ENCODE measurements at places on chromosomes 2 and 18.

DNA sequence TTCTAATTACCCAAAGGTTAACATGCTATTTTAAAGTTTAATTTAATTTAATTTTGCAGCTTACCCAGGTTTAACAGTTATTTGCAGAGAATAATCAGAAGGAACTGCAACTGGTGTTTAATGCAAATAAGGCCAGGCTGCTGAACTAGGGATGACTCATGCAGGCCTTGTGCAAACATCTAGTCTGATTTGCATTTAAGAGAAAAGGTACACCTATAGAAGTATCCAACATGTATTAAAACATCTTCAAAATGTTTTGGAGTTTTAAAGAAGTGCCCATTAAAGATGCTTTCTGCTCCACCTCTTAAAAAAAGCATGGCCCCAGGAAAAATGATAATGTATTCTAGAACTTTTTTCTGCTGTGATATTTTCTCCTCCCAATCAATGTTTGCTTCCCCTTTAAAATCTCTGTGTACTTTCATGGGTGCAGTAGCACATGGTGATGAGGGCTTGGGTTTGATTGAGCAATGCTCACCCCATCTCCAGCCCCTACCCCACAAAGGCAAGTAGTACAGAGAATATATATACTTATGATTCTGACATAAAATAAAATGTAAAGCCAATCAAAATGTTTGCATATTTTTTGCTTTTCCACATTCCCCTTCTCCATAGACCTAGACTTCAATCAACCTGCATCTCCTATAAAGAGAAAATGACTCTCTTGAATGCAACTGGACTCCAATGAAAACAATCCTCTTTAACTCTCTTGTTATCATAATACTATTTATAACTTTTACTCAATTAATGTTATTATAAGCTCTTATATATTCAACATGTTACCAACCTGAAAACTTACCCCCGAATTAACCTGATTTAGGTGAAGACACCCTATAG lies 54.1 kb downstream of the ATP8B1 start:
- no peak for DNase-seq

DNA sequence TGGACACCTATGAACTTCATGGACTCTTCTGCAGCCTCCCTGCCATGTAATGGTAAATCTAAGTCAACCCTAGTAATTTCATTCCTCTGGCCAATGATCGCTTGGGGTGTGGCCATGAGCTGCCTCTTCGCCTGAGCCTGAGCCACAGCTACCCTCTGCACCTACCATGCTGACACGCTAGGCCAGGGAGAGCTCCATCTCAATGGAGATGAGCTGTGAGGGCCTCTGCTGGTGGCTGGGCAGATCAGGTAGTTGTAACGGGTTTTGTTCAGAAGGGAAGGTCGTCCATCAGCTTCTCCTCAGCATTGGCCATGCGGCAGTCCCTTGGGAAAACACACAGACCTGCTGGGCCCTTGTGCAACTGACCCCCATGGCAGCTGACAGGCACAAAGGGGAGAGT lies 24.4 kb downstream of the MPHOSPH10 start:
- DNase-seq, result no peak

GRCh38 chr2:240468303-240469238 lies 33.1 kb downstream of the GPC1 start:
- peak; percentile 69 for DNase-seq

- no peak for DNase-seq
These were observed 302.1 kb downstream of the ARHGAP15 start for GRCh38 chr2:143431316-143431715.

DNA sequence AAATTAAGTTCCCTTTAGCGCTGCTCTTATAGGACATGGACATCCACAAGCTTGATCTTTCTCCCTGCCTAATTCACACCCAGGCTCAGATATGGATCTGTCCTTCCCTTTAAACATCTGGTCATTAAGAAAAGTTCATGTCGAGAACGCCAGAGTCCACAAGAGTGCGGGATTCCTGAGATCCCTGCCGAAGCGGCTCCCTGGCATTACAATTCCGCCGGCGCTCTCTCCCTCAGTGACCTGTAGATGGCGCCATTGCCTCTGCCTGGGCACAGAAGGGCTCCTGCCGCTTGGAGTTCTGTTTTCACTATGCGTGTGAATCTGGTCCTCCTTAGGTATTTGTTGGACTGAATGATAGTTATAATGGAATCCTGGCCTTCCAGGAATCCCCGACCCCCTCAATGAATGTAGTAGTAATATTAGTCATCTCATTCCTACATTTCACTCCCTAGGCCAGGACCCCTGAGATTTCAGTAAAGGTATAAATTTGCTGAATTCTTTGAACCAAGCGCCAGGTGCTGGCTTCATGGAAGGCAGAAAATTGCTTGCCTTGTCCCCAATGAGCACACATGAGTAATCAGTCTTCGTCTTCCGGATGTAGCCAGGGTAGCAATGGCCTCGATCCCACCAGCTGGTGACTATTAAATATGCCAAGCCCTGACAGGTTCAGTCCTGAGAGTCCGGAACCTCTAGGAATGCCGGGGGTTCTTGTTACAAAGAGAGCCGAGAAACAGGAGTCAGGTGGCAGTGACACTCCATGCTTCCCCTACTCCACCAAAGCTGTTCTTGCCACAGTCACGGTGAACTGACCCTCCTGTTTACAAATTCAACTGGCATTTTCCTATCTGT lies 26.4 kb upstream of the CD207 start:
- DNase-seq, result peak; percentile 88

DNA sequence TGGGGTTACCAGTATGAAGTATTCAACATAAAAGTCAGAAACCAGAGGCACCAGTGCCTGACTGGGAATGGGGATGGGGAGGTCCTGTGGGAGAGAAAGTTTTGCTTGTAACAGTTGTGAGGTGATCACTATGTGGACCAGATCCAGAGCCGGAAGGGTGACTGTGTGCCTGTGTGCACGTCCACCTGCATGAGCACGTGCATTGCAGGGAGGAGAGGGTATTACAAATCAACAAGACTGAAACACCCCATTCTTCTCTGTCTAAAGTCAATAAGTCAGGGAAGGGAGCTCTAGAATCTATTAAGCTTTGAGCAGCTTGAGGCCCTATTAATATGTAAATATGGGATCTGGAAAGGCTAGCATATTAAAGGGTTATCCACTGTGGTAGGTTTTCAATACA lies 241.0 kb upstream of the ACVR2A start:
- DNase-seq, result no peak

GRCh38 chr18:25457601-25458000 lies 105.6 kb upstream of the ZNF521 start:
- no peak for DNase-seq

DNA sequence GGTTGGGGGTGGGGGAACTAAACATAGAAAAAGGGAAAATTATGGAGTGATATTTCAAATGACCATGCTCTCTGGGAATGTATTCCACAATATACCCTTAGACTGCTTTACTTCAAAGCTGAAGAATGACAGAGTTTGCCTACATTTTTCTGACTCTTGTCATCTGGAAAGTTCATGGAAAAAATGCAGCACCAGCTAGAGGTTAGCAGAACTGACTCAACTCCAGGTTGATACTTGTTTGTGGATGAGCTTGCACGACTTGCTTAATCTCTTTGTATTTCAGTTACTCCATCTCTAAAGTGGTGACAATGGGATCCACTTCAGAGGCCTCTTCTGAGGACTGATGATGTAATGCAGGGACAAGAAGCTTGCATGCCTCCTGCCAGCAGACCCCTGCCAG lies 824.0 kb upstream of the ID2 start:
- DNase-seq, result no peak

DNA sequence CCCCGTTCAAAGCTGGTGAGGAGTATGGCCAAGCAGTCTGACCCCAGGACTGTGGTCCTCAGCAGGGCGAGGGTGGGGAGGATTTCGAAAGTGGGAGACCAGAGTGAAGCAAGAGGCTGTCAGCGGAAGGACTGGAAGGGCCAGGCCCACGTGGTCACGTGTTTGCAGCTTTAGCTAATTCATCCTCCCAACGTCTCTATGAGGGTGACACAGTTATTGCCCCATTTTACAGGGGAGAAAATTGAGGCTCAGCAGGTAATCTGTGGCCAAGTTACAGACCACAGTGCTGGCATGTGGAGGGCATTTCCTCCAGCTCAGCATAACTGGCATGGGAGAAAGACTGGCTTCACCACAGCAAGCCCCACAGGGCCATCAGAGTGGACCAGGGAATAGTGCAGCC lies 45.4 kb upstream of the LTBP1 start:
- DNase-seq, result no peak

GRCh38 chr2:206432193-206433082 lies 10.9 kb upstream of the ADAM23 start:
- DNase-seq, result no peak

- DNase-seq, result no peak
These were observed 38.0 kb downstream of the ADNP2 start for GRCh38 chr18:80147037-80147417.

- no peak for DNase-seq
These were observed 206.2 kb upstream of the COPS8 start for GRCh38 chr2:236879416-236879963.

GRCh38 chr2:63743170-63743981 lies 98.3 kb upstream of the UGP2 start:
- no peak for DNase-seq

- no peak for DNase-seq
These were observed 360.3 kb downstream of the IRS1 start for GRCh38 chr2:226439337-226439736.

GRCh38 chr2:233029321-233029720 lies 3.2 kb upstream of the NEU2 start:
- no peak for DNase-seq

GRCh38 chr2:98583816-98584618 lies 24.3 kb downstream of the COA5 start:
- DNase-seq, result no peak

DNA sequence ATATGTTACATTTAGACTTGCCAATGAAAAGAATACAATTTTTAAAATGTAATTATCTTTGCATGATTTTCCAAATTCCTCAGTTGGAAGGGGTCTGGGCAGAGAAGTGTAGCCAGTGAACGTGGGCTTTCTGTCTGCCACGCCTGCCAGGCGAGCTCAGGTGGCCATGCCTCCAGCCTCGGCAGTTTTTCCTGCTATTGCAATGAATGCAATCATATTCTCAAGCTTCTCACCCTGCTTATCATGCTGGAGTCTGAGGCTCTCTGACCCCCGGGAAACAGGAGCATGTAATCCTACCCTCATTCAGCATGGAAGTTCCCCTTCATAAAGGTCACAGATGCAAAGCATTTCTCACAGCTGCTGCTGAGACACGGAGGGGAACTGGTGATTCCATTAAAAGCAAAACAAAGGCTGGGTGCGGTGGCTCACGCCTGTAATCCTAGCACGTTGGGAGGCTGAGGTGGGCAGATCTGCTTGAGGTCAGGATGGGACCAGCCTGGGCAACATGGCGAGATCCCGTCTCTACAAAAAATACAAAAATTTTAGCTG lies 154.8 kb downstream of the MBP start:
- no peak for DNase-seq

- no peak for DNase-seq
These were observed 12.5 kb downstream of the BABAM2 start for GRCh38 chr2:27903018-27903417.

DNA sequence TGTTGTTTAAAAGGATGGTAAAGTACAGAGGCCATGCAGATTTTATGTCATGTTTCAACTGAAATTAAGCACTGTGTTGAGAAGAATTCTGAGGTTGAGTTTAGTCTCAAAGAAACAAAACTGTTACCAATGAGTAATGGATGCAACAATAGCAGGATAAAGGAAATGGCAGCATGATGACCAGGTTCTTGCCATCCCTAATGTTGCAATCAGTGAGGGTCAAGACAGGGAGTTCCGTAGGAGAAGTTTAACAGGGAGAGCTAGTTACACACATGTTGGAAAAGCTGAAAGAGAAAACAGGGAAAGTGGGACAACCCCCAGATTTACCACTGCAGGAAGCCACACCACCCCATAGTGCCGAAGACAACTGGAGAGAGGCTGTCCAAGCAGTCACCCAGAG lies 343.8 kb upstream of the EPHA4 start:
- no peak for DNase-seq

GRCh38 chr2:182625814-182626213 lies 90.2 kb upstream of the DNAJC10 start:
- no peak for DNase-seq

DNA sequence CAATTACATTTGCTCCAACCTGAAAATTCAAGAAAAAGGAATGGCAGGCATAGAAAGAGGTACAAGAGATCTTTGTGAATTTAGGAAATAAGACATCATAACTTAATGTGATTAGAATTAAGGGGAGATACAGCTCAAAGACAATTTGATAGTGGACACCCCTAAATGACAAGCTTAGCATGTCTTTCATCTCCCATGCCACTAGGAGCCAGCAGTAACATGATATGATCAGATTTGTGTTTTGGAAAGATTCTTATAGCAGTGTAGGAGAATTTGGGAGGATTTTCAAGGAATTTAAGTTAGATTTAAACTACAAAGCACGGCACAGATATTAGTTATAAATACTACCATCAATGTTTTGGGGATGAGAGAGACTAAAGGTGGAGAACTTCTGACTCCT lies 340.8 kb downstream of the RDH14 start:
- DNase-seq, result no peak

GRCh38 chr18:47168913-47169312 lies 7.3 kb downstream of the IER3IP1 start:
- DNase-seq, result no peak

- peak; percentile 79 for DNase-seq
These were observed 130.5 kb upstream of the SLC1A4 start for GRCh38 chr2:64858541-64859311.

GRCh38 chr18:35918564-35918963 lies 53.9 kb upstream of the RMP24 start:
- DNase-seq, result no peak

GRCh38 chr2:100884145-100884621 lies 64.2 kb downstream of the NPAS2 start:
- DNase-seq, result no peak

- DNase-seq, result no peak
These were observed 28.2 kb upstream of the STAT4 start for GRCh38 chr2:191178806-191179514.

- DNase-seq, result no peak
These were observed 55.2 kb upstream of the SEMA4C start for GRCh38 chr2:96924775-96925747.

GRCh38 chr2:136141510-136142149 lies 23.7 kb upstream of the CXCR4 start:
- DNase-seq, result no peak

GRCh38 chr2:64604155-64604554 lies 49.6 kb downstream of the SERTAD2 start:
- no peak for DNase-seq

GRCh38 chr2:95001051-95001562 lies 24.4 kb upstream of the MAL start:
- DNase-seq, result peak; percentile 40

- no peak for DNase-seq
These were observed 272.9 kb downstream of the PAX3 start for GRCh38 chr2:222025881-222026271.

DNA sequence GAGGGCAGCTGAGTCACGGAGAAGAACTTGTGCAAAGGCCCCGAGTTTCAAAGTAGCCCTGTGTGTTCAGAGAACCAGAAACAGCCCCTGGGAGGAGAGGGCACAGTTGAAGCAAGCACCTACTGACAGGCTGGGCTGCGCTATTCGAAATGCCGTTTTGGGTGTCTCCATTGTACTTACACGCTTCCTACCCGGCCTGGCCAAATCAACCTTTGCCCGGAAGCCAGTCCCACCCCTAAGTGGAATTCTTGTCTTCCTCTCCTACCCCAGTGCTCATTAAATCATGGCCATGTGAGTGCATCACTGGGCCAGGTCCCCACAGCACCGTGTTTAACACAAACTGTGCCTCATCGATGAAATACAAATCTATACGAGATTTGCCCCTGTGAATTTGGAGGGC lies 6.0 kb downstream of the DIPK1C start:
- no peak for DNase-seq

Measured in spleen (tissue), 13 donors.